ENCODE measurements at places on chromosomes 2 and 18. TPM values are rescaled to one million over a fixed set of nuclear protein-coding genes. Genes with fewer than 3 reads are reported as not detected.

DNA sequence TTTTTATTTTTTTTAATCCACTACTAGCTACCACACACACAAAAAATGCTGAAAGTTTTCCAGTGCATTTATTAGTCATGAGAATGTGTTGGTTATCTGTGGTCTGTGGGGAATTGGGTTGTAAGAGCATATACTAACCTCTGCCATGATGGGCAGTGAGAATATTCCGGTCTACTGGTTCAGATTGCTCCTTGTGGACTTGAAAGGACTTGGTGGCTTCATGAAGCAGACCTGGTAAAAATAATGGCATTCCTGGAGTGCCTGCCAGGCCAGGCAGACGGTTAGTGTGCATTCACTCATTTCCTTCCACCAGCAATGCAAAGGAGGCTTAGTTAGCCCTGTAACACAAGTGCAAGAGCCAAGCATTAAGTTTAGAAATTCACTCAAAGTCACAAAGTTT is 150.8 kb downstream of the THSD7B start:
- no peak for DNase-seq

GRCh38 chr2:55175254-55176093 is 56.6 kb downstream of the CLHC1 start:
- no peak for DNase-seq

DNA sequence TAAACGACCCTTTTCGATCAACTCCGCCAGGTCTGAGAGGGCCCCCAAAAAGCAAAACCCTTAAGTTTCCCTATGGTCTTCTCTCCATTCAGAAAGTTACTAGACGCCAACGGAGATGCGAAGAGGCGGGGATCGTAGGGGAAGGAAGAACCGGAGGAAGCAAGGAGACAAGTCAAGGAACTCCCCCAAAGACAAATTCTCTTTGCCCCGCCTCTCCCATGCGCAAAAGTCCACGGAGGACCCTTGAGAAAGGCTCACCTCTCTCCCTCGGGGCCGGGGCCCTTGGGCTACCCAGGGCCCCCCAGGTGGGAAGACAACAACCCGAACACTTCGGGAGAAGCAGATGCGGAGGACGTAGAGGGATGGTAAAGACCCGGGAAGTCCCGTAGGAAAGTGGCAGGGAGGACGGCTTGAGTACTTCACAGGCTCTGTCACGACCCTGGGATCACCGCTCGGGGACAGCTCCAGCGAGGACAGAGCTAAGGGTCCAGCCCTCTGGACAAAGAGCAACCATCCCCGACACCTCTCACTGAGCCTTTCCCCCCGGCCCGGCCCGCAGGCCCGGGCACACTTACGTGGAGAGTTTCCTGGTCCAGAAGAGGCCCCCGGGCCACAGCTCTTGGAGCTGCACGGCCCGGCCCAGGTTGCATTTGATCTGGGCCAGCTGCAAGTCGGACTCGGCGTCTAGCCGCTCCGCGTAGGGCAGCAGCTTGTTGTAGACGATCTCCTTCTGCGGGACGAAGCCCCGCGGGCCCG is 647 bp downstream of the PSME4 start:
- no peak for DNase-seq

The UGT1A5 gene
- total RNA-seq = not detected

- DNase-seq = no peak
Observed at GRCh38 chr2:47321411-47322031, 81.4 kb upstream of the MSH2 start.

GRCh38 chr2:17853799-17854198 is 24.7 kb upstream of the KCNS3 start:
- DNase-seq = no peak

DNA sequence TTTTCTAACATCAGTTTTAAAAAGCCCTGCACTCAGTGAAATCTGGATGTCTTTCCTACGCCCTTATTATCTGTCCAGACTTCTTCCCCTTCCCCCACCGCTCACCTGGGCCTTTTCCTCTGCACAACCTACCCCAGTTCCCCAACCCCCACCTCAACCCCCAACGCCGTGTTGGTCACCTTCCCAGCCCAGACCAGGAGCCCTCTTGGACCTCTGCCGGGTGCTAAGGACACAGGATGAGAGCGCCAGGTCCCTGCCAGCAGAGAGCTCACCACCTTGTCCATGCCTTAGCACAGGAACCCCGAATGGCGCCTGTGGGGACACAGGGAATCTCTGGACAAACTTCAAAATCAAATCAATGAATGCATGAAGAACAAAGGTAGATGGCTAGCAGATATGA is 966 bp upstream of the RBM43 start:
- DNase-seq = no peak

The NFATC1 gene
- 16.1 TPM for total RNA-seq

GRCh38 chr2:44940049-44940494 is 1.4 kb upstream of the SIX3 start:
- DNase-seq = no peak

- no peak for DNase-seq
Observed at GRCh38 chr18:8406186-8406867, 202.9 kb upstream of the RAB12 start.

The MC5R gene
- total RNA-seq = not detected

DNA sequence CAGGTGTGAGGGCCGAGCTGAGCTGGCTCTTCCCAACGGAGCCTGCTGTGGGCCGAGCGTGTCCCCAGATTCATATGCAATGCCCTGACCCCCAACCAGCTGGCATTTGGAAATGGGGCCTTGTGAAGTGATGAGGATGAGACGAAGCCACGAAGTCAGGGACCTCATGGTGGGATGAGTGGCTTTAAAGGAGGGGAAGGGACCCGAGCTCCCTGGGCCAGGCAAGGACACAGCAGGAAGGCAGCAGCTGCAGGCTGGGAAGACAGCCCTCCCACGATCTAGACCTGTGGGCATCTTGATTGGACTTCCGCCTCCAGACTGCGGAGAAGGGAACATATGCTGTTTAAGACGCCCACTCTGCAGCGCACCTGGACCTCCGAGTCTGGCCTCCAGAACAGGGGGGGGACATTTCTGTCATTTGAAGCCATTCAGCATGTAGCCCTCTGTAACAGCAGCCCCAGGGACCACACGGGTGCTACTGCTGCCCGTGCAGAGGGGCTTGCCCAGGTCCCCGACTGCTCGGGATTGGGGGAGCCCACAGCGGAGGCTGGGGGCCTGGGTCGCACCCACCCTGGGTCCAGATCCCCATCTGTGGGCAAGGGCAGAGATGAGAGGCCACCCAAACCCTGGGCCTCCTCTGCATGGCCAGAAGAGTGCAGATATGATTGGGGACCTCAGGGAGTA is 27.2 kb downstream of the KIF1A start:
- DNase-seq = no peak

All from glomerular endothelial cell (primary cell).